ENCODE measurements at places on chromosomes 13 and 19.

GRCh38 chr13:63345835-63346234 lies 1930.2 kb upstream of the PCDH20 start:
- DNase-seq, result no peak

GRCh38 chr19:17671906-17672305 lies 16.2 kb downstream of the UNC13A start:
- no peak for DNase-seq

GRCh38 chr19:7856679-7857663 lies 17.2 kb downstream of the PRR36 start:
- no peak for DNase-seq

- DNase-seq, result peak; percentile 60
These were observed 609 bp downstream of the ZAR1L start for GRCh38 chr13:32314271-32315237.

- no peak for DNase-seq
These were observed 23.6 kb upstream of the TTYH1 start for GRCh38 chr19:54391589-54392061.

- no peak for DNase-seq
These were observed 146.5 kb downstream of the URI1 start for GRCh38 chr19:30088567-30088966.

DNA sequence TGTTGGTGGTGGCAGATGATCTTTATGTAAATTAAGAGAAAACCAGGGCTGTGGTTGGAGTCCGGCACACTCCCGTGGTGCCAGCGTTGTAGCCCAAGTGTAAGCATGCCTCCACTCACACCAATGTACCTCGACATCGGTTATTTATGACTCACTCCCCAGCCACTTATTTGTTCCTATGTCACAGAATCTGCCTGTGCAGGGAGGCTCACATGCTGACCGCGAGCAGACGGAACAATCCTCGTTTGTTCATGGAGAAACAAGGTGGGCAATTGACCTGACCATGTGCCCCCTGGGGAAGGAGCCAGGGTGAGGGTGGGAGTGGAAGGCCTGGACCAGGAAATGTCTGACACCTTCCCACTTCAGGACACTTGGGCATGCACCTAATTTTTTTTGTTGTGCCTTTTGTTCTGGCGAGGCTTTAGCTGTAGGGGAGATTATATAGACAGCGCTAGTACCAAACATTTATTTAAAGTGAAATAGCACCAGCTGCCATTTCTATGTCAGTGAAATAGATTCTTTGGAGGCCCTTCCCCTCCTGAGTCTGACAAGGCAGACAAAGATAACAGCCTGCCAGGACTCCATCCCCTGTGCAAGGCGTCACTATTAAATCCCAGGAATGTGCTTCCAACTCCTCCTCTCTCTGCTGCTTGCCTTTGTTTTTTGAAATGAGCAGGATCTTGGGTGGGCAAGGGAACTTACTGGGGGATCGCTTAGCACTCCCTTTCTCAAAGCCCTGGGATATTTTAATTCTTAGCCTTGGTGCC lies 394.2 kb downstream of the FGF9 start:
- no peak for DNase-seq

GRCh38 chr13:24905242-24905641 lies 141.3 kb downstream of the RNF17 start:
- no peak for DNase-seq

DNA sequence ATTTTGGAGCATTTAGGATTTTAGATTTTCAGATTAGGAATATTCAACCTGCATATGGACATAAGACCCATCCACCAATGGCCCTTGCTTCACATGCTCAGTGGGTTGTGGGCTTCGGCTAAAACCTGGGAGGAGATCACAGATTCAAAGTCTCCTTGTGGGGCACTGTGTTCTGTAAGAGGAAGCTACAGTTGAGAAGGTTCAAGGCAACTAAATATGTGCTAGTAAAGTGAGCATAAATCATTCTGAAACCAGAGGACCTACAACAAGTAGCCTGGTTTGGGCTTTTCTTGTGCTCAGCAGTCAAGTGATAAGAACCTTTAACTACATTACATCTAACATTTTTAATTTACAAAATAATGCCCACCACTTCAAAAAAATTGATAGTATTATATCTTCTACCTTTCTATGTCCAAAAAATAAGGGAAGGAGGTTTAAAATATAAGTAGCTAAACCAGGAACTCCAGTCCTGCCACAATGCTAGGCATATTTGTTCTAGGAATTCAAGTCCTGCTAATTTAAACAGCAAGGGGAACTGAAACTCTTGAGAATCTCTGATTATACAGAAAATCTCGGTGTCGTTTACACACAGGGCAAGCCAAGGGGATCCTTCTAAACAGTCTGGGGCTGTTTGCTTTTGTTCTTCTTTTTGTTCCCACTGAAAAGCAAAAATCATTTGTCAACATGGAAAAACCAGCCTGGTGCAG lies 36.6 kb downstream of the FOXO1 start:
- DNase-seq, result no peak

DNA sequence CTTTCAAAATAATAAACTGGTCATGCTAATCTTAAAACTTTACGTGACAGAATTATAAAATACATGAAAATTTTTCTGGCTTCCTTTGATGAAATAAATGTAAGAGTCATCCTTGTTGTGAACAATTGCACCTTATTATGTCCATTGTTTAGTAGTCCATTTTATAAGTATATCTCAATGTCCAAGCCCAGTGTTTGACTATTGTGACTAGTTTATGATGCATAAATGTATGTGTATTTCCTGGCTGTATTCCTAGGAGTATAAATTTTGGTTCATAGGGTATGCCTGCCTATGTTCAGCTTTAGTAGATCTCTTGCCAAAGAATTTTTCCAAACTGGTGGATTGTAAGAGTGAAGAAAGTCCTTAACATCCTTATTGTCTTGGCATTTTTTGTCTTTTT lies 2895.5 kb upstream of the PCDH20 start:
- DNase-seq, result no peak

- no peak for DNase-seq
These were observed 693 bp downstream of the XPO4 start for GRCh38 chr13:20901668-20902437.

DNA sequence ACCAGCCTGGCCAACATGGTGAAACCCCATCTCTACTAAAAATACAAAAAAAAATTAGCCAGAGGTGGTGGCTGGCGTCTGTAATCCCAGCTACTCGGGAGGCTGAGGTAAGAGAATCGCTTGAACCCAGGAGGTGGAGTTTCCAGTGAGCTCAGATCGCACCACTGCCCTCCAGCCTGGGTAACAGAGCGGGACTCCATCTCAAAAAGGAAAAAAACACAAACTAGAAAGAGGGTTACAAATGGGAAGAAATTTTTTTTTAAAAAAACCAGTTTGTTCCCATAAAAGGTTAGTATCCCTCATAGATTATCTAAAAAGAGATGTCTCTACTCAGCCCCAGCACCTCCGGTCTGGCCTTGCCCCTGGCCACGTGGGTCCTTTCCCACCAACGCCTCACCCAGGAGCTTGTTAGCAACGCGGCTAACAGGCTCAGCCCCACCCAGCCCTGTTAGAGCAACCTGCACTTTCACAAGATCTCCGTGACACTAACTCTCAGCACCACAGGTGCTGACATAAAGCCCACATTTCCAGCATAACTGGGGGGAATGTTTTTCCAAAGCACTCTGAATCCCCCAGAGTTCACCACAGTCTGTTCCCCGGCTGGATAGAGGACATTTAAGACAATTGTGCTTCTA lies 4.3 kb downstream of the DMKN start:
- DNase-seq, result no peak

DNA sequence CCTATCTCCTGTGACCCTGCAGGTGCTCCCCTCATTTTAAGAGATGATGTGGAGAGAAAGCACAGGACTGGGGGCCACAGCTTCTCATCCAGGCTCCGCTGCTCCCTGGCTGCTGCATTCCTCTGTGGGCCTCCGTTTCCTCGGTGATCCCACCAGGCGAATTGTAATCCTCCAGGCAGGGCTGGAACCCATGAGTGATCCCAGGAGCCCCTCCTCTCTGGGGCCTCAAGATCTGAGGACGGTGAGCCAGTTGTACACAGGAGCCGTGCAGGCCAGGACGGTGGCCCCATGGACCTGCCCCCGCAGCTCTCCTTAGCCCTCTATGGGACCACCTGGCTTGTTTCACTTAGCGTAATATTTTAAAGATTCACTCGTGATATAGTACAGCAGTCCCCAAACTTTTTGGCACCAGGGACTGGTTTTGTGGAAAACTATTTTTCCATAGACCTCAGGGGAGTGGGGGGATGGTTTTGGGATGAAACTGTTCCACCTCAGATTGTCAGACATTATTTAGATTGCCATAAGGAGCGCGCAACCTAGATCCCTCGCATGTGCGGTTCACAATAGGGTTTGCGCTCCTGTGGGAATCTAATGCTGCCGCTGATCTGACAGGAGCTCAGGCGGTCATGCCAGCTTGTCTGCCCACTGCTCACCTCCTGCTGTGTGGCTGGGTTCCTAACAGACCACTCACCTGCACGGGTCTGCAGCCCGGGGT lies 5.6 kb downstream of the FFAR3 start:
- no peak for DNase-seq

DNA sequence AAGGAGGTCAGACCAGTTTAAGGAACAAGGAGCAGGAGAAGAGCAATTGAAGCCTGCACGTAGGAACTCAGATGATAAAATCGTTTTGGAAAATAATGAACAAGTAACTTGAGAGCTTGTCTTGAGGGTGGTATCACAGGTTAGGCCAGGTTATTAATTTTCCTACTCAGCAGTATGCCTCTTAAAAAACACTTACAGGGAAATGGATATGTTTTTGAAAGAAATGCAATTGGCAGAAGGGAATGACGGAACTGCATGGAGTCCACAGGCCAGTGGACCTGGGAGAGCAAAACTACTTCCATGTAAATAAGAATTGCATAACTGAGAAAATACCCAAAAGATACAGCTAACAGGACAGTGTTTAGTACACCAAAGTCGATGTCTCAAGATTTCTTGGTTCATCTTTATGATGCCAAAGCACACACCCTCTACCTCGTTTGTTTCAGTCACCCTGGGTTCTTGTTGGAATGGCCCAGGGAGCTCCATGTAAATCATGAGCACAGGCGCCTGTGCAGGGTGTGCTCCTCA lies 35.2 kb downstream of the MBNL2 start:
- no peak for DNase-seq

GRCh38 chr13:47503475-47503874 lies 497.6 kb downstream of the SUCLA2 start:
- no peak for DNase-seq
